GM10248 (cell line): ENCODE measurements at places on chromosomes 1 and 21.

- no peak for DNase-seq
Measured at GRCh38 chr21:28683982-28684752, 308.5 kb downstream of the LTN1 start.

- no peak for DNase-seq
Measured at GRCh38 chr1:109197158-109198042, 16.3 kb upstream of the SARS1 start.

DNA sequence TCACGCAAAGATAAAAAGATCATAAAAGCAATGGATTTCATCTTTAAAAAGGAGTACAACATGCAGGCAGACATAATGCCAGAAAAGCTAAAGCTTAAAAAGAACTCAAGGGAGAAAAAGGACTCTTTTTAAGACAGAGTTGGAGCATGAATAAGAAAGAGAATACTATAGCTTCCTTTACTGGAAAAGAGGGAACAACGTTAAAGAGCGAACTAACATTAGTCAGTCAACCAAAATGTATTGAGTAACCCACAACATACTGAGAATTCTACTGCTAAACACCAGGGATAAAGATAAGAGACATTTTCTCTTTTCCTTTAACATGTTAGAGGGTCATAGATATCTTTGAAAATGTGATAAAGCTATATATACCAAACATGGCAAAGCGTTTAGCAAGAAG, 182.0 kb downstream of the DUSP10 start:
- no peak for DNase-seq

DNA sequence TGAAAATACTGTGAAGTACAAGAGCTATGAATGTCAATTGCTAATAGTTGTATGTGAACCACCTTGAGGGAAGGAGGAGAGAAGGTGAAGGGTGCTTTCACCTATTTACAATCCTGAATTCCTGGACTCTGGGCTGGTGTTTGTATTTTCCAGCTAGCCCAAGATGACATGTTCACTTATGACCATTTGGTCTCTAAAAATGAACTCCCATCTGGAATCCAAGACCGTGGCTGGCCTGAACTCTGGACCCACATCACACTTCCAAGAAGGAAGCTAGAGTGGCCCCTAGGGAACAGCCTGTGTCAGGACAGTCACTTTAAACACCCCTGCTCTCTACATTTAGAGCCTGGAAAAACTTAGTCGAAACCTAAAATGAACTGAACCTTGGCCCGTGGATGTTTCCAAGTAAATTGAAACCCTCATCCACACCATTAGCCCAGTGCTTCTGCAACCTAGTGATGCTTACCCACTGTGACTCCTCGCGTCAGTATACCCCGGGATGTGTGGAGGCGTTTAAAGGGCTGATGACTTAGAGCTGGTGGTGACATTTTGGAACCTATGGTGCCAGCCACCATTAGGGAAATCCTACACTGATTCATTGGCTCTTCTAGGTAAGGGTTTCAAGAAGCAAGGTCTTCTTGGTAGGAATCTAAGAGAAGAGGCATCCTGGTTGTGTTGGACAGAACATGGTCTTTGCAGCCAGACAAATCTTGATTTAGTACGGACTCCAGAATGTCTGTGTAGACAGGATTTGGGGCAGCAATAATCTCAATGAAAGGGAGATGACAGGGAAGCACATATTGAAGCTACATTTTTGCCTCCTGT, 171.5 kb upstream of the IRF2BP2 start:
- no peak for DNase-seq

DNA sequence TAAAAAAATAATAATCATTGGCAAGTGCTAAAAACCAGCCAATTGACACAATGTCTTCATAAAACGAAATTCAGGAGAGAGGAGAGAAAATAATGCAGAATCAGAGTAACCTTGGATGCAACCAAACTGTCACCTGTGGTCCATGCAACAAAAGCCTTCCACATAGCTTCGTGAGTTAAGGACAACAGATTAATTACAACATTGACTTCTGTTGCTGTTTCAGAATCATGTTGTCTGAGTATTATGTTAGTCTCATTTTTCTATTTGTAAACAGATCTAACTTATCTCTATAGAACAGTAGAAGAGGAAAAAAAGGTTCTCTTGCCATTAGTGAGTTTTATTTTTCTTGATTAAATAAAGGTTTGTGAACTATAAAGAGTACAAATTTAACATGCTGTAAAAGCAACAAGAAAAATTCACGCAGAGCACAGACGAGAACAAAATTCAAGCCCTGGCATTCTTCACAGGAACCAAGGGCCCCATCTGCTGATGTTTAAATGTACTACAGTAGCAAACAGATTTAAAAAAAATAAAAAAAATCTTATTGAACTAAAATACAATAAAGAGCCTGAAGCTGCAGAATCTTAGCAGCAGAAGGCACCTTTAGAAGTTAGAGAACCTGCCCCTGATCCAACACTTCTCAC, 381.1 kb upstream of the PKN2 start:
- no peak for DNase-seq

- no peak for DNase-seq
Measured at GRCh38 chr1:209064850-209065706, 518.4 kb upstream of the CAMK1G start.

GRCh38 chr1:145720556-145720877, 1.2 kb downstream of the CD160 start:
- DNase-seq, result no peak

- DNase-seq, result no peak
Measured at GRCh38 chr1:240562779-240563178, 49.2 kb downstream of the GREM2 start.

DNA sequence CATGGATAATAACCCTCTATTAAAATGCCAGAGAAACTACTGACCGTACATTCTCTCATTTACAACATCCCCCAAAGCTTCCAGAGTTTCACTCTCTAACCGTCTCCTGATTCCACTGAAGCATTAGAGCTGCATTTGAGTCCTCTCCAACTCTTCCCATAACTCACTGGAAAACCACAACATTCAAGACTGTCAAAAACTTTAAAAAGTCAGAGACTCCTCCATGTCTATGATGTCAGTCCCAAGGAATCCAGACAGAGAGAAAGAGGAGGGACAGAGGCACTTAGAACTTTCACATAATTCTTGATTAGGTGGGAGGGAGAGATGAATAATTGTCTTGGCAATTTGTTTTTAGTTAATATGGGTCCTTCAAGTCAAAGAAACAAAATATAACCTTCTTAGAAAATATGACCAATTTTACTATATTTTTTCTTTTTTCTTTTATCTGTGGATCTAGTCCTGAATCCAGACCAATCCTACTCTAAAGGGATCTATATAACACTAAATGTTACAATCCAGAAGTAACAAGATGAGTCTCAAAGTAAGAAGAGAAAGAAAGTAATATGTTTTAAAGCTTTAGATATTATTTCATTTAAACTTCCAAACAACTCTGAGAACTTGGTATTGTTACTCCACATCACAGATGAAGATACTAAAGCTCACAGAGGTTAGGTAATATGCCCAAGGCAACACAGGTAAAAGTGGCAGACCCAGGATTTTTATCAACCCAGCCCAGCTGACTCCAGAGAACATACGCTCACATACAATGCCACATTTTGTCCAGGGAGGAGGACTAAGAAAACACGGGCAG, 23.8 kb downstream of the OTUD7B start:
- DNase-seq, result no peak

DNA sequence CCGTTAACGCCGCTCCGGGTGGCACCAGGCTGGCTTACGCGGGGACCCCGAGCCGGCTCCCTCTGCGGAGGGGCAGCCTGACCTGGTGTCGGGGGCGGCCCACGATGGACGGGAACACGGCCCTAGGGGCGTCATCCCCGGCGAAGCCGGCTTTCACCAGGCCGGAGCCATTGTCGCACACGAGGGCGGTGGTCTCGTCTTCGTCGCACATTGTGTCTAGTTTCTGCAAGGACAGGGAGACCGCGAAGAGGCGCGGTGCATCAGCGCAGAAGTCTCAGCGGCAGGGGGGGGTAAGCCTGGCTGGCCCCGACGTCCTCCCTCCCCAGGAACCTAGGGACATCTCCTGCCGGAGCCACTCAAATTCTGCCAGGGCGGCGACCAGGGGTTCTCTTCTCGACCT, 989 bp downstream of the ACTA1 start:
- DNase-seq, result no peak

- DNase-seq, result no peak
Measured at GRCh38 chr1:231062500-231063270, 22.6 kb upstream of the FAM89A start.

- DNase-seq, result no peak
Measured at GRCh38 chr1:234208791-234209190, 164.5 kb upstream of the COA6 start.

- no peak for DNase-seq
Measured at GRCh38 chr1:1298861-1299685, 8.7 kb downstream of the ACAP3 start.

DNA sequence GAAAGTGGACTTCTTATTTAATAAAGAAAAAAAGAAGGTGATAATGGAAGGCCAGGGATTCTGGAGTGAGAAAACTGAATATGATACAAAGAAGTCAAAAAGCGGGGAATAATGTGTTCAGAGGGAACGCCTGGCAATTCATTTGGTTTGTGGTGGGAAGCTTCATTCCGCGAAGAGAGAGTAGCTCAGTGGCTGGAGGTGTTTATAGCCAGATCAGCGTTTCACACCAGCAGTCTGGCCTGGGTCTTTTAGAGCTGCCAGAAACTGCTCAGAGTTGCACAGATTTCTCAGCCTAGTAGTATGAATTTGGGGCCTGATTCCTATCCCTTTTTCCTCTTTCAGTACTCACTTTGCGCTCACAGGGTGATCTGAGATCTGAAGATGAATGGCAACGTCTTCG, 67.8 kb upstream of the IPO9 start:
- no peak for DNase-seq

- DNase-seq, result no peak
Measured at GRCh38 chr1:92365378-92366039, 66.7 kb downstream of the RPAP2 start.
